ENCODE measurements at places on chromosomes 6 and 20.

- DNase-seq: no peak
Measured at GRCh38 chr20:32385541-32385940, 27.4 kb downstream of the ASXL1 start.

GRCh38 chr6:170088582-170088955, 202.3 kb downstream of the DLL1 start:
- peak; percentile 50 for DNase-seq

- no peak for DNase-seq
Measured at GRCh38 chr6:56349194-56349593, 101.8 kb upstream of the COL21A1 start.

GRCh38 chr6:35014786-35015185, 125.7 kb downstream of the ANKS1A start:
- no peak for DNase-seq

- peak; percentile 60 for DNase-seq
Measured at GRCh38 chr20:21569586-21569985, 55.7 kb upstream of the NKX2-2 start.

GRCh38 chr6:56046576-56046975, 171.2 kb upstream of the BMP5 start:
- no peak for DNase-seq

GRCh38 chr6:137150072-137150471, 23.4 kb downstream of the IL22RA2 start:
- no peak for DNase-seq

DNA sequence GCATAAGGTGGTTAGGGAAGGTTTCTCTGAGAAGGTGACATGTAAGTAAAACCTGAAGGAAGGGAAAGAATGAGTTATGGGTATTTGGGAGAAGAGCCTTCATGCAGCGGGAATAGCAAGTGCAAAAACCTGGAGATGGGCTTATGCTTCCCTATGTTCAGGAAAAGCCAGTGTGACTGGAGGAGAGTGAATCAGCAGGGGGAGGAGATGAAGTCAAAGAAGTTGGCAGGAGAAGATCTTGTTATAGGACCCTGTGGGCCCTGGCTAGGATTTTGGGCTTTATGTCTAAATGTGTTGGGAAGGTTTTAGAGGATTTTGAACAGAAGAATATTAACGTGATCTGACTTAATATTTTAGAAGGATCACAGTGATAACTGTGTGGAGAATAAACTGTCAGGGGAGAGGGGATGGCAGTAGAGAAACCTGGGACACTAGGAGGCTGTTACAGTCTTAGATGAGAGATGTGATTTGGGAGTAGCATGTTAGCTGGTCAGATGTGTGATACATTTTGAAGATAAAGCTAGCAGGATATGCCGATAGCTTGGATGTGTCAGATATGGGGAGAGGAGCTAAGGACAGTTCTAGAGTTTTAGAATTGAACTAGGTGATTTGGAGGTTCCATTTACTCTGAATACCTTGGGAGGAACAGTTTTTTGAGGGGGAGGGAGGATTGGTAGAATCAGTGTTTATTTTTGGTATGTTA, 41.0 kb downstream of the PHF3 start:
- no peak for DNase-seq

Measured in osteoblast (primary cell).